NCI-H1417 treated with DMSO at 0.1 percent for 48 hours (cell line): ENCODE measurements at places on chromosomes 4 and X.

DNA sequence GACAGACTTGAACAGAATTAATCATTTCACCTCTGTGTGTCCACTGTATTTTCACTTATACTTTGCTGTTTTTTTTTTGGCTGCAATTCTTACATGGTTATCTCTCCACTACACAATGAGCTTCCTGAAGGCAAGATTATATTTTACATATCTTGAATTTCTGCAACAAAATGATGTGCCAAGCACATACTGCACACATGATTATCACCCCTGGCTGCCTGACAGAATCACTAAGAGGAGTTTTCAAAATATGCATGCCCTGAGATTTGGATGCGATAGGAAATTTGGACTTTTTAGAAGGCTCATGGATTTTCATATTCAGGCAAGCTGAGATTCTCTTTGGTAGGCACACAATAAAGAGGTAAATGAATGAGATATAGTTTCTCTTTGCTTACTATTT lies 1162.1 kb upstream of the IGFBP7 start:
- no peak for DNase-seq

DNA sequence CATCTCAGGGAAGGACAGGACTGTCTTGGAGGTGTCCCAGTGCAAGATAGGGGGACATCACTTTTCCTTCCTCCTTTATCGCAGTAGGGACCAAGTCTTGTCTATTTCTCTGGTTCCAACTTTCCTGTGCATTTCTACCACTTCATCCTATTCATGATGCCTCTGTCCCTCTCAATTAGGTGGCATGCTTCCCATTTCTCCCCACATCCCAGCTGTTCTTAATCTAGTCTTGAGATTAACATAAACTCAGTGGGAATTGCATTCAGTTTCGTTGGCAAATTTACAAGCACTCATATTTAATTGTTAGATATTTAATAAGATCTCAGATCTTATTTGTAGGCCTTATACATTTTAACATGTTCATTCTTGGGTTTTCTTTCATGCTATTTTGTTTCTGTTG lies 15.7 kb upstream of the ODAM start:
- no peak for DNase-seq

GRCh38 chr4:157791236-157791635 lies 381.6 kb downstream of the GASK1B start:
- no peak for DNase-seq

DNA sequence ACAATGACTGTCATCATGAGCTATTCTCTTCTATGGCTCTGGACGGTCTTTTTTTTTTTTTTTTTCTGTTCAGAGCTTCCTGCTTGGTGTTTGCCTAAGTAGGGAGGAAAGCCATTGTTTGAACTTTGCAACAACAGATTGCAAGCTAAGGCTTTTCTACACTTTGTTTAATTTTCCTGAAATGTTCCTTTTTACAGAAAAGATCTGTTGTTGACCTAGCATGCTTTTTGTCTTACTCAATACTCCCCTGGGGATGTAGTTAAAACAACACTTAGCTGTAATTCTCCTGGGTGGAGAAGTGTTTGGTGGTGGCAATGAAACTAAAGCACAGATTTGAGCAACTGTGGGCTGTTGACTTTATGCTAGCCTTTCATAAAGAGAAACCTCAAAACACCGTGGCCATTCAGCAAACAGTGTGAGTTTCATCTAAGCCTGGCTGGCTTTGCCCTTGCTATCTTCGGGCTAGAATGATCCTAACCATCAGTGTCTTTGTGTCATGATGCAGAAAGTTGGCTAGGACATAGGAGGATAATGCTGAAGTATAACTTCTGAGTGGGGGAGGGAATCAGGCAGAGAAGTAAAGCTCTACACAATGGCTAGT lies 110.5 kb downstream of the ANXA3 start:
- DNase-seq: no peak

DNA sequence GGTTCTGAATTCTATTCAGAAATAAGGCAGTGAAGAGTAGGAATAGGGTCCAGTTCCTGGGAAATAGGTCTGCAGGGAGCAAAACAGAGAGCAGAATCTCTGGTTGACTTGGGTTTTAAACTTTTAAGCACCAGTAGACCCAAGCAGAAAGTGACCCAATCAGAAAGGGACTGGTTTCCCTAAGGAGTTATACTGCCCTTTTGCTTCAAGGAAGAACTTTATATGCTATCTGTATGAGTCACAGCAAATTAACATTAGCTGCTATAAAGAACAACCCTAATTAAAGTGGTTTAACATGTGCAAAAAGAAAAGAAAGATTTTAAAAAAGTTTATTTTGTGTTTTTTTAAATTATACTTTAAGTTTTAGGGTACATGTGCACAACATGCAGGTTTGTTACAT lies 263.6 kb upstream of the EMCN start:
- no peak for DNase-seq

- DNase-seq: no peak
Observed at GRCh38 chr4:79872738-79873137, 200.3 kb downstream of the ANTXR2 start.

GRCh38 chr4:69056921-69057550 lies 39.2 kb upstream of the UGT2B7 start:
- DNase-seq: no peak

DNA sequence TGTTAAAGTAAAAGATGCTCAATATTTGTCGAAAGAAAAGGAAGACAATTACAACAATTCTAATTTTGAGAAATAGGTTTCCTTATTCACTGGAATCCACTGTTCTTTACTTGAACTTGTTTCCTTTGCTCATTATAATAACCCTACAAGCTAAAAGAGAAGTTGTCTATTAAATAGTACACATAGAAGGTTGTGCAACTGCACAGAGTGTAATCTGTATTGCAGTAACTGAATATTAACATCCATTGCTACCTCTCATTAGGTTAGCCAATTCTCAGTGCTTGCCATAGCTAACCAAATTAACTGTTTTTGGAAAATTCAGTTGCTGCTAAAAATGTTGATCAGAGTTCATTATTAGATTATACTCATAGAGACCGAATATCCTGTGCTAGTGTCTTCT lies 120.0 kb downstream of the PDLIM5 start:
- no peak for DNase-seq

DNA sequence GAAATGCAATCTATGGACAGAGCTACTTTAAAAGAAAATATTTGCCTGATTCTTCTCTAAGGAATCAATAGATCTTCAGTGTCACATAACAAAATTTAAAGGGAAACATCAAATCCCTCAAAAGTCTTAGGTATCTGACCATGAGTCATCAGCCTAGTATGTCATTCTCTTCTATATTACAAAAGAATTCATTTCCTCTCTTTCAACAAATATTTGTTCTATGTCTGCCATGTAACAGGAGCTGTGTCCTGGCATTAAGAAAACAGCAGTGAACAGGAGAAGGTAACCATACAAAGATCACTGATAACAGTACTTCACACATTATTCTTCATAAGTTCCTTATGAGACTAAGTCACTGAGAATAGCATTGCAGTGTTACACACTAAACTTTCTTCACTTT lies 243.6 kb upstream of the DKK2 start:
- DNase-seq: no peak
